ENCODE measurements at places on chromosomes 12 and 14.

DNA sequence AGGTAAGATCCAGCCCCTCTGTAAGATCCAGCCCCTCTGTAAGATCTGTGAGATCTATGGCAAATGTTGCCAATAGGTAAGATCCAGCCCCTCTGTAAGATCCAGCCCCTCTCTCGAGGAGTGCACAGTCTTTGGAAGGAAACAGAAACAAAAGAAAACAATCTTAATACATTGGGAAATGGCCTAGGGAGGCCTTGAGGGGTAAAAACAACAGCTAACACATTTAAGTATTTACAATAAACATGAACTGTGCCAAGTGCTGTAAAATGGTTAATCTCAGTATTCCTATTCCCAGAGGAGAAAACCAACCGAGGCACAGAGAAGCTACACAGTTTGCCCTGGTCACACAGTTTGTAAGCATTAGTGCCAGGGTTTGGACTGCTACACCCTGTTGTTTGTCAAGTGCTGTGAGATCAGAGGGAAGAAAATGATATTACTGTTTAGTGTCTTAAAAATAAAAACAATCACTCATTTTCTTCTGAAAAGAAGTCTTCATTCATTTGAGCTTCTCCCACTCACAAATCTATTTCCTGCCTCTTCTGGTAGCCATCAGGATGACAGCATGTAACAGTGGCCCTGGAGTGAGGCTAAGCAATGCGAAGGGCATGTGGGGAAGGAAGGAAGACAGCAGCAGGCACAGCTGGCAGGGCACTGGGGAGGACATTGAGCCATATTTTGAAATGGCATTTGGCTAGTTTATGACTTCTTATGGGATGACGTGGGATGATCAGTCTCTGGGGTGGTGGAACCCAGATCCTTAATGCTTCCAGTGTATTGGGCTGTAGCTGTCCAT, 118.7 kb upstream of the PTPRQ start:
- no peak for DNase-seq

GRCh38 chr14:22622255-22622654, 21.9 kb downstream of the OR6J1 start:
- DNase-seq: no peak

DNA sequence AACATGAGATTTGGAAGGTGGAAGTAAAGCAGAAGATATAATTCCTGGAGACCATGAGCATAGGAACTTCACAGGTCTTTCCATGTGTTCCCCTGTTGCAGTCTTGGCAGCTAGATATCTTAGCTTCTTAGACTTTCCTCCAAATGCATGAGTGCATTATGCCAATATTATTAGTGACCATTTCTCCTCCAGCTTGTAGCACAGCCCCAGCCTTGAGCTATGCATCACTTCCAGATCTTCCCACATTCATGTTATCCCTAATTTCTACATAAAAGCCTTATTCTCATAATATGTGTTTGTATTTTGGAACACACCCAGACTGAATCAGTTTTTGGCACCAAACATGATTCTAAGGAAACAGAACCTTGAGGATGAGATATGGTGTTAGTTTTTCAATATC, 11.0 kb downstream of the CLEC2B start:
- no peak for DNase-seq

- no peak for DNase-seq
These were observed 15.2 kb downstream of the JAG2 start for GRCh38 chr14:105153331-105153731.

DNA sequence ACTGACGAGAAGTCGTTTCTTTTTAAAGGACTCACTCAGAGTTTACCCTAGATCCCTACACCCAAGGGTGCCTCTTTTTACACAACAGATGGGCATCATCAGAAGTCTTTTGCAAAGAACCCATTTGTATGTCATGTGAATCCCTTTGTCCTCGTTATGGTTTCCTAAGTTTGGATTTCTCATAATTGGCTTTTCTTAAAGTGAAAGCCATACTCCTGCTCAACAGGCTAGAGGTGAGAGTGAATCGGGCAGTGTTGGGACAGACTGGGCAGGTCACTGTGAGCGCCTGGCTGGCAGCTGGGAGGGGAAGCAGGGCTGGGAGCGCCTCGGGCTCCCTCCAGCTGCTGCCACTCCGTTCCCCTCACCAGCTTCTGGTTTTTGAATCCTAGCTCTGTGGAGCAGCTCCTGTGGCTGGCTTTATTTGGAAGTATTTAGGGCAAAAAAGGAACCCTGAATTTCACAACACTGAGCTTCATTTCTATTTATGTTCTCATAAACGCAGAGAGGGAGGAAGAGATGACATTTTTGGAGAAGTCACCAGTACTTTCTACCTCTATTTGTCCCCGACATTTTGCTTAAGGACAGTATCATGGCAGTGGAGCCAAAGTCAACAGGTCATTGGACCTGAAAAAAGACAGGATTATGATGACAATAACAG, 63.8 kb upstream of the ACTN1 start:
- DNase-seq: peak; percentile 82

DNA sequence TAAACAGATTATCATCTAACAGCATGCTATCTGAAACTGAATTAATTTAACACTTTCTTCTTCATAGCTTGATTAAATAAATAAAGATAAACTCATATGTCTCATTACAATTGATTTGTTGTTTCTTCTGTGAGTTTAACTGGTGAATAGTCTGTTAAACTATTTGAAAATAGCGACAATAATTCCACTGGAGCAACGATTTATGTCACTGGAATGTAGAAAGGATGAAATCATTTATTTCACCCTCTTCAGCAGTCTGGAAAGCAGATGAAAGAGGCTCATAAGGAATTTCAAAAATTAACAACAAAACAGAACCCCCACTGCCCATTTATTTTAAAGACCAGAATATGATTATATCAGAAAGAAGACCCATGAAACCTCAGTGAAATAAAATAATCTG, 1165.1 kb upstream of the USP15 start:
- DNase-seq: no peak

- DNase-seq: no peak
These were observed 72.6 kb upstream of the CAPRIN2 start for GRCh38 chr12:30827101-30828066.

DNA sequence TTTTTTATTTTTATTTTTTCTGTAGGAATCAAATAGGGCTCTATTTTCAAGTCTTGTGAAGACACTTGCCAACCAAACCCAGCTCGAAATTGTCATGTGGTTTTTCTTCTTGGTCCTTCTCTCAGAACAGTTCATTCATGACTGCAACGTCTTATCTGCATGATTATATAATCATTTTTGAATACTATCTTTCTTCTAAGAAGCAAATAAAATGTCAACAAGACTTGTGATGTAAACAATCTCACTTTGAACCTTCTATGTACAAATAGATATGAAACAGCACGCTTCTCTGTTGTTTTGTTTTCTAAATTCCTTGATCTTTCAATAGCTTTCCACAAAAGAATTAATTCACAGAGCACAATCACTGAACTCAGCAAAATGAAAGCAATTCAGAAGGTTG, 320.7 kb downstream of the SOX5 start:
- no peak for DNase-seq

DNA sequence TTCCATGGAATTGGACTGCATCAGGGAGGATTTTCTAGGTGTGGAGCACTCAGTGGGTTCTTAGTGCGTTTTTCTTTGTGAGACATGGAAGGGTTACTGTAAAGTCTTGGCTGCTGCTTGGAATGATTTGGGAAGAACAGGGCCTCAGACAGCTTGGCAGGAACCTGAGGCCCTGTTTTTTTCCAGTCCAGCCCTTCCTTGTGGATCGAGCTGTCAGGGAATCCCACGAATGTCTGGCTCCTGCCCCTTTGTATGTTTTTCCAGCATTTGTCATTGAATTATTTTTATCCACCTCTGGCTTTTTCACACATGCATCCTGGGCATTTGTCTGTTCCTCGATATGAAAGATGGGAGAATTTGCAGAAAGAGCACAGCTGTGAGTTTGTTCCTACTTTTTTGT, 158.5 kb downstream of the TGFB3 start:
- DNase-seq: no peak

GRCh38 chr14:103279142-103280025, 54.7 kb upstream of the EIF5 start:
- DNase-seq: no peak

- no peak for DNase-seq
These were observed 605.2 kb downstream of the GALC start for GRCh38 chr14:87387806-87388205.

DNA sequence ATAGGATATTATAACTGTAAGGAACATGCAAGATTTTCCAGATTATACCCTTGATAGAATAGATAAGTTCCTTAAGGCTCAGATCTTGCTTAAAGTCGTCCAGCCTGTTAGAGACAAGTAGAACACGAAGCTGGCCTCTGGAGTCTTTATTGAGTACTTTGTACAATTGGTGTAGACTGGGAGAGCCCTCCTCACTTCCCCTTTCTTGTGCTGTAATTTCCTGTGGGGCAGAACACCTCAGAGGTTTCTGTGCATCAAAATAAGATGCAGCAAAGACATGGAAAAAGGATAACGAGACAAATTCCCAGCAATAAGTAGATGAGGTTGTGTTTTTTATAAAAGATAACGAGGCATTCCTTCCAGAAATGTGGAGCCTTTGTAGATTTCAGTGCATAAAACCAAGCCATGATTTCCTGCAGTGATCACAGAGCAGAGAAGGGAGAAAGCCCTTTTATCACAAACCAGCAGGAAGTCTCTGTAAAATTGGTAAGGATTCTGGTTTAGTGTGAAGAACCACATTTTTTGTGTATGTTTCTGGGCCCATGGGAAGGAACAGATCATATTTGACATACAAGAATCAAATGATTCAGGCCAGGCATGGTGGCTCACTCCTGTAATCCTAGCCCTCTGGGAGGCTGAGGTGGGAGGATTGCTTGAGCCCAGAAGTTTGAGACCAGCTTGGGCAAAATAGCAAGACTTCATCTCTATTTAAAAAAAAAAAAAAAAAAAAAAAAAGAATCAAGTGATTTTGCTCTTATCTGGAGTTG, 18.0 kb downstream of the GPRC5A start:
- DNase-seq: no peak

- no peak for DNase-seq
These were observed 143.4 kb downstream of the RTN1 start for GRCh38 chr14:59727073-59727661.

DNA sequence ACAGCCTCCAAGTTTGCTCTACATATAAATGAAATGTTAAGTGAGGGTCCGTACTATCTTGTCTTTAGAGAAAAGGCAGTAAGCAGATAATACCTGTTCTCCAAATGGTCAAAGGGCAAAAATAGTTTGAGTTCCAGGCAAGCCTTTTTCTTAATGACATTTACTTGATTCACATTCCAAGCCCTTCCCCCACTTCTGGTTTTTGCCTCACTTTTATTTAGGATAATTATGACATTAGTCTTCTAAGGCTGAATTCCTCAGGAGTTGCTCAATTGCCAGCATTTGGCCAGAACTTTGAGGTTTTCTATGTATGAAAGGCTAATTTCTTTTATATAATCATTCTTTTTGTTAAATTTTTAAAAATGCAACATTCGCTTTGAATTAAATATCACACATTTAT, 62.5 kb upstream of the DUSP6 start:
- DNase-seq: no peak

GRCh38 chr14:73661872-73662271, 17.1 kb downstream of the DNAL1 start:
- DNase-seq: no peak

GRCh38 chr14:85254711-85255110, 275.2 kb upstream of the FLRT2 start:
- no peak for DNase-seq

DNA sequence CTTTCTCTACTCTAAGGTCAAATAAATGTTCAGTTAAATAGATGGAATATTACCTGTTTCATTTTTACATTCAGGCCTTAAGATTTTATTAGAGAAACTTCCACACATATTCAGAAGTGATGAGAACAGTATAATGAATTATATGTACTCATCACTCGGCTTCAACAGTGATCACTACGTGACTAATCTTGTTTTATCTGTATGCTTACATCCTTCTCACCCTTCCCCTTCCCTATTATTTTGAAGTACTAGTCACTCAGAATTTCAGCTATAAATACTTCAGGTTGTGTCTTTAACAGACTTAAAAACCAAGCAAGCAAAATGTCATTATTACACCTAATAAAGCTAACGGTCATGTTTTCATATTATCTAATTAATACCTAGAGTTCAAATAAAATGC, 34.9 kb downstream of the ETV6 start:
- DNase-seq: no peak

- DNase-seq: no peak
These were observed 996.0 kb downstream of the NRXN3 start for GRCh38 chr14:79166171-79166570.

DNA sequence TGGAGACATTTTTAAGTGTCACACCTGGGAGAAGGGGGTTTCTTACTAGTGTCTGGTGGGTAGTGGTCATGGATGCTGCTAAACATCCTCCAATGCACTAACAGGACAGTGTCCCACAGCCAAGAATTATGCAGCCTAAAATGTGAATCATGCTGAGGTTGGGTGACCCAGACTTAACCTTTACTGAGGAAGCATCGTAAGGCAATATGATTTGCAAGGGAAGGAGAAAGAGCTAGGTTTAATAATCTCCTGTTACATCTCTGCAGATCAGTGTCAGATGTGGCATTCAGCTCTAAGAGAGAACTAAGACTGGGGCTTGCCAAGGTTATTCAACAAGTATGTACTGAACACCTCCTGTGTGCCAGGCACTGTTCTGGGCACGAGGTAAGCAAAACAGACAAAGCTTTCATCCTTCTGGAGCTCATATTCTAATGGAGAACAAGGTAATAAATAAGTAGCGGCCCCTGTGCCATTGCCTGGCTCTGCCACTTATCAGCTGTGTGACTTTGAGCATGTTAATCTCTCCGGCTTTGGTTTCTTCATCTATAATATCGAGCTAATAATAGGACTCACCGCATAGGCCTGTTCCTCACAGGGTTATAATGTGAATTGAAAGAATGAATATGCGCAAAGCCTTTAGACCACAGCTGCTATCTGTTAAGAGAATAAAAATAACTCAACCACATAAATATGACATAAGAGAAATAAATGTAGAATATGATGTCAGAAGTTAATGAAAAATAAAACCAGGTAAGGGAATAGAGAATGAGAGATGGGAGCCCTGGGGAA, 13.5 kb upstream of the GOLGA5 start:
- no peak for DNase-seq

DNA sequence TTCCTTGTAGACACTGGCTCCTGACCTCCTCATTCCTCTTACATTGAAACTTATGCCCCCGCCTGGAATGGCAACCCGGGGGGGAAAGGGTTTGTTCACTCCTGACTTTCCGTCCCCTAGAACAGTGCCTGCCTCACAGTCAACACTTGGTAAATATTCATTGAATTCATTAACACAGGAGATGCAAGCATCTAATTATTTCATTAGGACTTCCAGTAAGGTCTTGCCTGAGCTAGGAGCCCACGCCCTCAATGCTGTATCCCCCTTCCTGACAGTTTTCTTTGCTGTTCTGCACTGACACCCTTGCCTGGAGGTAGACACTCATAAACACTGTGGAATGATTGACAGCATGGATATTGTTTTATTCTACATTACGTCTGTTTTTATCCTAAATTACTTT, 49.3 kb upstream of the CHST11 start:
- DNase-seq: no peak

All from upper lobe of right lung (tissue), 1 donor.